Dorsolateral prefrontal cortex (tissue), 122 donors: ENCODE measurements at places on chromosomes 7 and 10.

DNA sequence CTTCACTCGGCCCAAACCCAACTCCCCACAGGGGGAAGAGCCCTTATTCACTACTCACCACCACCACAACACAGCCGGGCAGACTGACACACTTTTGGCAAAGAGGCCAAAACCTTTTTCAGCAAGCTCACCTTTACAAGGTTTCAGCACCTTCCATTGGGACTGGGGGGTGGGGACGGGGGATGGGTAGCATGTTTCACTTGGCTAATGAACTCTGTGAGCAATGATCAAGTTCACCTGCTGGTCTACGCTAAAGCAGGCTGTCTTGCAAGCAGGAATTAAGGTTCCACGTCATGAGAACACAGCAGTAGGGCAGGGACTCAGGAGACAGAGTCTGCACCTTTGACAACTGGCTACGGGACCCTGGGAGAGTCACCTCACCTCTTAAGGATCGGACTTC, 7.0 kb downstream of the FAM53B start:
- no peak for DNase-seq

GRCh38 chr10:35639021-35639727, 2.9 kb downstream of the FZD8 start:
- DNase-seq: no peak

DNA sequence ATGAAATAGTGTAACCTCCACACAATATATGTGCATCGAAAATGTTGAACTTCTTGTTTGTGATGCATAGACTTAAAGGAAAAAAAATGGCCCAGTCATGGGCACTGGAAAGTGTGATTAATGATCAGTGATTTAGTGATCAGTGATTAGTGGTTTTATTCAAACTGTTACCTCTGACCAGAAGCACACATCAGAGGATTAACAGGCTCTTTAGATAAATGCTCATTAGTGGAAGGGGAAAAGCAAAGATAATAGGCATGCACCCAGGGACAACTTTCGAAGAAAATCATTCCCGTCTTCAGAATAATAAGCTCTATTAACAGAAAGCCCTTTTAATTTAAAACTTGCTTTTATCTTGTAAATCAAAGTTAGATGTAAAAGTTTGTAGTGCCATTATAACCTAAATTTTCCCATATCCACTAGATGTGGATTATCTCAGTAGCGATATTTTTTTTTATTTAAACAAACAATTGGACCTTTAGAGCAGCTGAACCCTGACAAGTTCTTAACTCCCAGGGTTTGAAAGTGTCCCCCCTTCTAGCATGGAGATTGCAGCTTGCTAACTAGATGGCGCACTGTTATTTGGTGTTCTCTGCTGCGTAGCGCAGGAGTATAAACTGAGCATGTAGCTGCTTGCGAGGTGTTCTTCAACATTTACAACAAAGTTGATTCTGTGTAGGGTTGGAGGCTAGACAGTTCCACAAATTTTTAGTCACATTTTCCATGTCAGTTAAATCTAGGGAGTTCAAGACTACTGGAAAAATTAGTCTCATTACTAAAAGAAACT, at the start of gene CREB5:
Gene CREB5 (plus strand): TSS at position 643 of the 787 bp plus-strand sequence. CDS start 397 bp downstream, outside the sequence.
- no peak for DNase-seq

DNA sequence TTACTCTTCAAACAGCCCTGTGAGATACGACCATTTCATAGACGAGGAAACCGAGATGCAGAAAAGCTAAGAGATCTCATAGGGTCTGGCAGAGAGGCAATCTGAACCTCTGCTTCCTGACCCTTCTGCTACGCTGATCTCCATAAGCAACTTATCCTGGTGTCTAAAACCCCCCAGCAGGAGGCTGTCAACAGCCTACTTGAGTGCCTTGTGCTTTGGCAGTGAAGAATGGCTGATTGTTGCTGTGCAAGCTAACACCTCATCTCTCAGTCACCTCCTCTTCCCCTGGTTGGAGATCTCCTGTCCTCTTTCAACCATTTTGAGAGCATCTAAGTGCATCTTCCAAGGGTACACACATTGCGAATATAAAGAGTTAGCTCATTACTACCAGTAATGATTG, 86.2 kb downstream of the AOAH start:
- DNase-seq: no peak

GRCh38 chr10:93573051-93573909, 6.8 kb downstream of the FFAR4 start:
- no peak for DNase-seq

DNA sequence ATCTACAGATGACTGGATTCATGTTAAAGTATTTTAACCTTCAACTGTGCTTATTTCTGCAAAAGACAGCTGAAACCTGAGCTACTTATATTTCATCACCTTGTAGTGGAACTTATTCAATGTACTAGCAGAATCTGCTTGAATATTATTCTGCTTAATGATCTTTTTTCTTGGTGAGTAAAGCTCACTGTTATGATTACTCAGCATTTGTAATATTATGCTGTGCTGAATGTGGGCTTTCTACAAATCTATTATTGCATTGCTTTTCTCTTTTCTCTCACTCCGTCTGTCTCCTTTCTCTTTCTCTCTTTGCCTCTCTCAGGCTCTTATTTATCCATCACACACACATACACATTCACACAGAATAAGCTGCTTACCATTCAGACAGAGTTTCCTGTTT, 98.7 kb upstream of the TMEM196 start:
- DNase-seq: no peak

- no peak for DNase-seq
Measured at GRCh38 chr10:6114805-6115341, 26.0 kb downstream of the RBM17 start.

DNA sequence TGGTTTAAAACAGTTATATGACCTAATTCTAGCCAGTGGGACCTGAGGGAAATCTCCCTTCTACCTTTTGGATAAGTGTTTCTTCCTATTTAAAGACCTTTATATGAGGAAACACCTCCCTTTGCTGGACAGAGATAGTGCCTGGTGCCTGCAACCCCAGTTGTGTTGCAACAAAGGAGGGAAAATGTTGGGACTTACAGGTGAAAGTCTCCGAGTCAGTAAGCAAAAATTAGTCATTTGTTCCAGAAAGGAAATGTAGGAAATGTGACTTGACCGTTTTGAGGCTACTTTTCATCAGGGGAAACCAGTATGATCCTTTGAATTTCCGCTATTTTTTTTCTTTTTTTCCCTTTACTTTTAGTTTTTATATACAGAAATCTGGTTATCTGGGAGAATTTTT, 165.5 kb downstream of the DKK1 start:
- DNase-seq: no peak

DNA sequence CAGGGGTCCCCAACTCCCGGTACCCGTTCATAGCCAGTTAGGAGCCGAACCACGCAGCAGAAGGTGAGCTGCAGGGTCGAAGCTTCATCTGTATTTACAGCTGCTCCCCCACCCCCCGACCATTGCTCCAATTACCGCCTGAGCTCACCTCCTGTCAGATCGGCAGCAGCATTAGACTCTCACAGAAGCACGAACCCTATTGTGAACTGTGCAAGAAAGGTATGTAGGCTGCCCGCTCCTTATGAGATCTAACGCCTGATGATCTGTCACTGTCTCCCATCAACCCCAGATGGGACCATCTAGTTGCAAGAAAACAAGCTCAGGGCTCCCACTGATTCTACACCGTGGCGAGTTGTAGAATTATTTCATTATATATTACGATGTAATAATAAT, 14.6 kb upstream of the AZGP1 start:
- no peak for DNase-seq

DNA sequence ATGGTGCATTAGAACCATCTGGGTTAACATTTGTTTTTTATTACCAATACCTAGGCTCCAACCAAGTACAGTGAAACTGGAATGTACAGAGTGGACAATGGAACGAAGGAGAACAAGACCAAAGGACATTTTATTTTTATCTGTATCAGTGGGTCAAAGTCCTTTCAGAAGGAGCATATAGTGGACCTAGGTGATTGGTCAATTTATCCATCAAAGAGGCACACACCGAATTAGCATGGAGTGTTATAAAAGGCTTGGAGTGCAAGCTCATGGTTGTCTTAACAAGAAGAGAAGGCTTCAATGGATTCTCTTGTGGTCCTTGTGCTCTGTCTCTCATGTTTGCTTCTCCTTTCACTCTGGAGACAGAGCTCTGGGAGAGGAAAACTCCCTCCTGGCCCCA, at the start of gene CYP2C9:
Gene CYP2C9 (plus strand): TSS at position 276 of the 400 bp plus-strand sequence. CDS start 25 bp downstream, at position 301.
- no peak for DNase-seq

- DNase-seq: no peak
Measured at GRCh38 chr7:154868921-154869320, 134.0 kb downstream of the PAXIP1 start.

DNA sequence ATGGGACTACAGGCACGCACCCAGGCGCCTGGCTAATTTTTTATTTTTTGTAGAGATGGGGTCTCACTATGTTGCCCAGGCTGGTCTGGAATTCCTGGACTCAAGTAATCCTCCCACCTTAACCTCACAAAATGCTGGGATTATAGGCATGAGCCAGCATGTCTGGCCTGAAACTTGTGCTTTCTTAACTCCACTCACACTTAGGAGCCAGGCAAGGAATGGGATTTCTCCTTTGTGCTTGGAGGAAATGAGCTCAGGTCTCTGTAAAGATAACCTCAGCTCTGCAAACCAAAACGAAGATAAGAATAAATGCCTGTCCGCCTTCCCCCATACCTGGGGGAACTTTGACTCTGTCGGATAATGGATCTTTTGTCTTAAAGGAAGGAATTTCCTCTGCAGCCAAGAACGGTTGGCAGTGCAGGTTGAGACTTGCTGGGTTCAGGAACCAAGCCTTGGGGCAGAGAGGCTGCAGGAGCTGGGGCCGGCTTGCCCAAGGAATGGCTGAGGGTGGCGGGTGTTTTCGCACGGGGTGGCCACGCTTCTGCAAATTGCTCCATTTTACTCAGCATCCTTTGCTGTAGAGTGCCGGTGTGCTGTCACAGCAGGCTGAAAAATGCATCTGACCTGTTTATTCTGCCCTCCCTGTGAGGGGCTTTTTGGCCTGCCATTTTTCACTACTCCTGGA, 174.2 kb downstream of the KIAA1217 start:
- no peak for DNase-seq

GRCh38 chr7:149444287-149444686, 16.6 kb downstream of the ZNF777 start:
- DNase-seq: no peak

- DNase-seq: no peak
Measured at GRCh38 chr10:575402-576129, 113.9 kb downstream of the DIP2C start.

GRCh38 chr10:62373995-62374861, at the start of gene ZNF365:
Gene ZNF365, plus strand, starts transcription at chr10:62374369. Its CDS starts 1,825 bp downstream, at chr10:62376194.
- peak; percentile 88 for DNase-seq

- DNase-seq: no peak
Measured at GRCh38 chr7:1503390-1503789, 799 bp downstream of the INTS1 start.

DNA sequence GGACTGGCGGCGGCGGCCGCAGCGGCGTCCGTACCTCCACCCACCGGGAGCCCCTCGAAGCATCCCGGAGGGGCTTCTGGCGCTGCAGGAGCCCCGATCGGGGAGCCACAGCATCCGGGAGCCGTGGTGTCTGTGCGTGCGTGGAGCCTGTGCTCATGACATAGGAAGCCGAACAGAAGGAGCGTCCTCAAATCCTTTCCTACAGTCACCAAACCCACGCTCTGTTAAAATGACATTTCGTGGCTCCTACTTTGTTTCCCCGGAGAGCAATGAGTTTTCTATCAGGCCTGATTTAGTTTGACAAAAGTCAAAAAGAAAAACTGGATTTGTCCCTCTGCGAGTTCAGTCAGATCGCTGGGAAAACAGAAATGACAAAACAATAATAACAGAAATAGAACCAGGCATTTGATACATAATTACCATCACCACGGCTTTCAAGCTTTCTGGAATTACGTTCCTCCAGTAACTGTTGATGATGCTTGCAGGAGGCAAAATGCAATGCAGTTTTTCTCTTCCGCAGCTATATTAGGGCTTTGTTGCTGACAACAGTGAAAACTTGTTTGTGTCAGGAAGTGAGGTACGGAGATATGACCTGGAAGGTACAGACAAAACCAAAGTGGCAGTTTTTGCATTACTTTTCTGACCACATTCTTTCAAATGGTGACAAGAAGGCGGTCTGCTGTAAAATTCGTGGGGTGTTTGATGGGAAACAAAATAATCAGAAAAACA, 219.3 kb upstream of the MKLN1 start:
- no peak for DNase-seq

GRCh38 chr7:91325726-91326125, 61.5 kb downstream of the FZD1 start:
- DNase-seq: no peak

GRCh38 chr10:51786016-51786683, 86.8 kb upstream of the CSTF2T start:
- DNase-seq: no peak

DNA sequence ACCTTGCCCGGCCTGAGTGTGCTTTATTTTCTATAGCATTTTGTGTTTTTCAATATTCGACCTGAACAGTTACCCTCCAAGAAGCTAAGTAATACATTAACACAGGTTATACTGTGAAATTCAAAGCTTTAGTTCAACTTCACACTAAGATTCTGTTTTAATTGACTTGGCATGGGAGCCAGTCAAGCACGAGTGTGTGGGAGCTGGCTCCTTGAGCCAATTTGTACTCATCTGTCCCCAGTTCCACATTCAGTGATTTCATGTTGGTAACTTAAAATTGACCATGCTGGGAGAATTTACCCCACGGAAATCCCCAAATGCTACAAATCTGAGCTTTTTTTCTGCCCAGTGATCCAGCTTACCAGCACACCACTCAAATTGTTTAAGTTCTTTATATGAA, 20.3 kb downstream of the TSPAN12 start:
- DNase-seq: no peak

DNA sequence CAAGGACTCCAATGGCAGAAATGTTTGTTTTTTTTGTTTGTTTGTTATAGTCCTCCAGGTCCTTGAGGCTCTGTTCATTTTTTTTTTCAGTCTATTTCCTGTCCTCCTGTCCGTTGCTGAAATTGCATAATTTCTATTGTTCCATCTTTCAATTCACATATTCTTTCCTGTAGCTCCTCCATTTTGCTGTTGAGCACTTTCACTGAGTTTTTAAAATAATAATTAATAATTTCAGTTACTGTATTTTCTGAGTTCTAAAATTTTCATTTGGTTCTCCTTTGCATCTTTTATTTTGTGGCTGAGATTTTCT, 202.3 kb upstream of the AGR3 start:
- no peak for DNase-seq

DNA sequence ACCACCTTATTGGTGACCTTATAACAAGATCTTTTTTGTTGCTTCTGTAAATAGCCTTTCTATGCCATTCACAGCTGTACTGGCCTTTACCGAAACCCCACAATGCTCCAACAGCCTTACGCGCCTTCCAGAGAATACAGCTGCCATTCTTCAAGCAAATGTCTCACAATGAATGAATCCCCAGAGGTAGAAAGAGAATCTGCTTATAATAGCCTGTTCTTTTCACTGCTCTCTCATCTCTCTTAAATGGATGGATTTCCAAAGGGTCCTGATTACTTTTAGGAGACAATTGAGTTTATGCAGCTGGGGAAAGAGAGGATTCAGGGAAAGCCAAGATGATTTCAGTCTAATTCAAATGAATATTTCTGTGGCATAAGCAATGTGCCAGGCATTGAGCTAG, 183.1 kb upstream of the PDE1C start:
- no peak for DNase-seq

DNA sequence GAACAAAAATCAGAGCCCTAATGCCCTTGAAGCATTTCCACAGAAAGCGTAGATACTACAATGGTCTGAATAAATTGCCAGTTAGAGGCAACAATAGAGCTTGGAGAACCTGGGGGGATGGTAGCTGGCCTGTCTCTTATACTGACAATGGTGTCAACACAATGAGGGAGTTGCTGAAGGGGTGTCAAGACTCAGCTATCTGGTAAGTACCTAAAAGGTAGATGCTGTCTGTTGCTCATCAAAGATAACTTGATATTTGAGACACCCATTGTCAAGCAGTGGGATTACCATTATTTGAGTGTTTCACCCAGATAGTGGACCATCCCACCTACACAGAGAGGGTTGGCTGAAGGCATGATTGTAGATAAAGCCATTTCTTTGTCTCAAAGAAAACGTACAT, 72.8 kb downstream of the PDE1C start:
- no peak for DNase-seq
